Activated CD4-positive, alpha-beta T cell treated with anti-CD3 and anti-CD28 coated beads for 4 hours (primary cell): ENCODE measurements at places on chromosomes 12 and 14.

DNA sequence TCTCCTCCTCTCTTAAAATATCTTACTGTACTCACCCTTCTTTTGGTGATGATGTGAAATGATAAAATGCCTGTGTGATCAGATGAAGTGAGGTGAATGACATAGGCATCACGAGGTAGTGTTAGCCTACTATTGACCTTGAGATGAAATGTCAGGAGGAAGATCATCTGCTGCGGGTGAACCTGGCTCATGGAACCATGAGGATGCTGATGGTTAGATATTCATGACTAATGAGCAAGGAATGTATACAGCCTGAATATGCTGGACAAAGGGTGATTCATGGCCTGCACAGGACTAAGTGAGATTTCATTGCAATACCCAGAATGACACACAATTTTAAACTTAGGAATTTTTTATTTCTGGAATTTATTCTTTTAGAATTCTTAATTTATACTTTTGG is 89.6 kb downstream of the DAAM1 start:
- DNase-seq: no peak

- no peak for DNase-seq
These were observed 167.9 kb upstream of the NTF3 start for GRCh38 chr12:5264006-5264405.

GRCh38 chr14:99064262-99064954 is 207.6 kb downstream of the BCL11B start:
- DNase-seq: no peak

DNA sequence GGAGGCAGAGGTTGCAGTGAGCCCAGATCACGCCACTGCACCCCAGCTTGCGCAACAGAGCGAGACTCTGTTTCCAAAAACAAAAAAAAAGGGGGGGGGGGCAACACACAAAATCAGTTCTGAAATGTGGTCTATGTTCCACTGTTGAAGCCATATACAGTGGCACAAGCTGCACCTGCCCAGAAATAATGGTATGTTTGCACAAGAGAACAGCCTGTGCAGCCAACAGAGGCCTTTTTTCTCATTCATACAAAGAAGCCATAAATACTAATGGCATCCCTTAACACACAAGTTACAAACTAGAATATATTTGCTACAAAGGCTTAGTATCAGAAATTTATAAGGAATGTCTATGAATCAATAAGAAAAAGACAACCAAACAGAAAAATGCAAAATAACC is 37.1 kb downstream of the ITPR2 start:
- no peak for DNase-seq

DNA sequence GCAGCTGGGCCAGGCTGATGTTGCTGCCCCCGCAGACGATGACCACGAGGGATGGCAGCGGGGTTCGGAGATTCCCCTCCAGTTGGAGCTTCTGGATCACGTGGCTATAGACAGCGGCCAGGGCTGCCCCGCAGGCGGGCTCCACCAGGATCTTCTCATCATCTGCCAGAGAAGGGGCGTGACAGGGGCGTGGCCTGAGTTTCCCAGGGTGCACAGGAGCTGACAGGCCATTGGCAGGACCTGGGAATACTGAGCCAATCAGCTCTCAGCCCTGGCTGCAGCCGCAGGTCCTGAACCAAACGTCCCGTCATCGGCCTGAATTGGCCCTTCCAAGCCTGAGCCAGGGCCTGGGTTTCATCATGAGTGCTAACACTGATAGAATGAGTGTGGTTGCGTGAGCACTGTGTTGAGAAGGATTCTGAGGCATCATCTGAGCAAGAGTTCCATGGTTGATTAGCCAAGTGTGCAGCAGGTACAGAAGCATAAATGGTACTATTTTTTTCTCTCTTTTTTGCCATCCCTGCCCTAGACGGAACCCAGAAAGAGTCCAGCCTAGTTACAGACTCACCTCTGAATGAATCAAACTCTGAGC is 10.6 kb downstream of the SDS start:
- DNase-seq: no peak

DNA sequence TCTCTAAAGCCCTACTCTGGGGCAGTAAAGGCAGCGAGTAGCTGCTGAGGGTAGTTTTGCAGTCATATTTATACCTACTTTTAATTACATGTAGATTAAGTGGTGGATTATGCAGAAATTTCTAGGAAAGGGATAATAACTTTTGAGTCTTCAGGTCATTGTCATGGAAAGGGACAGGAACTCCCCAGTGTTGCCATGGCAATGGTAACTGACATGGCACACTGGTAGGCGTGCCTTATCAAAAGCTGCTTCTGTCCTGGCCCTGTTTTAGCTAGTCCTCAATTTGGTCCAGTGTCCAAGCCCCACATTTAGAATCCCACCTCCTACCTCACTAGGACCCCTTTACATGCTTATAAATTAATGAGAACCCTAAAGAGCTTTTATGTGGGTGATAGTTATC is 303.1 kb downstream of the VRK1 start:
- DNase-seq: no peak

DNA sequence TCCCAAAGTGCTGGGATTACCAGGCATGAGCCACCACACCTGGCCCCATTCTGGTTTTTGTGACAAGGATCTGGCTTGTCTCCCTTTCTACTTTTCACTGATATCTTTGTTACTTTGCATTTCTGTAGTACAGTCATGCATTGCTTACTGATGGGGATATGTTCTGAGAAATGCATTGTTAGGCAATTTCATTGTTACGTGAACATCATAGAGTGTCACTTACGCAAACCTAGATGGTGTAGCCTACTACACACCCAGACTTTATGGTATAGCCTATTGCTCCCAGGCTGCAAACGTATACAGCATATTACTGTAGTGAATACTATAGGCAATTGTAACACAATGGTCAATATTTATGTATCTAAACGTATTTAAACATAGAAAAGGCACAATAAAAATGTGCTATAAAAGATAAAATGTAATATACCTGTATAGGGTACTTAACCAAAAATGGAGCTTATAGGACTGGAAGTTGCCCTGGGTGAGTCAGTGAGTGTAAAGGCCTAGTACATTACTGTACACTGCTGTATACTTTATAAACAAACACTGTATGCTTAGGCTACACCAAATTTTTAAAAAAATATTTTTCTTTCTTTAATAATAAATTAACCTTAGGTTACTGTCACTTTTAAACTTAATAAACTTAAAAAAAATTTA is 16.0 kb downstream of the MRPL42 start:
- no peak for DNase-seq

DNA sequence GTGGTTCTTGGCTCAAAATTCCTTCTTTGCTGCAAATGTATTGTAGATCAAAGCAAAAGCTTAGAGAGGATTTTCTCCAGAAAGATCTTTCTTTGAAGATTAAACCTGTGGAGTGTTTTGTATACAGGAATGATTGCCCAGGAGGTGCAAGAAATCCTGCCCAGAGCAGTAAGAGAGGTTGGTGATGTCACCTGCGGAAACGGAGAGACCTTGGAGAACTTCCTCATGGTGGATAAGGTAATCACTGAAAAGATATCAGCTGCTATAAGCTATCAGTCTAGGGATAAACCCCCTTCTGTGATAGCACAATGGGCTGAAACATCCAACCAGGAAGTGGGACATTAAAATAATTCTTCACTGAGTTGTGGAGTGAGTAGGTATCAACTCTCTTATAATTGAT is 85.7 kb downstream of the MYRFL start:
- no peak for DNase-seq

- no peak for DNase-seq
These were observed 74.8 kb downstream of the KIF21A start for GRCh38 chr12:39368096-39368495.

DNA sequence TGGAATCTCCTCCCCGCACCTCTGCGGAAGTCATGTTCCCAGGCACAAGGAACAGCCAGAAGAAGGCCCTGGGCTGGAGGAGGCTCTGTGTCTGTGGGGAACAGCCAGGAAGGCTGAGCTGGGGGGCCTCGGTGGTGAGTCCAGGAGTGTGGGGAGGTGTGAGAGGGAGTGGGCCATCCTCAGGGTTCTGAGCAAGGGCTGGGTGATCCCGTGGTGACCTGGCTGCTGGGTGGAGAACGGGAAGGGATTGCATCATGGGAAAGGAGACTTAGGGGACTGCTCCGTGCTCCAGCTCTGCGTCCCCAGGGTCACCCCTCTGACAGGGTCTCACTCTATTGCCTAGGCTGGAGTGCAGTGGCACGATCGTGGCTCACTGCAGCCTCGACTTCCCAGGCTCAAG is 13.8 kb downstream of the AACS start:
- no peak for DNase-seq

DNA sequence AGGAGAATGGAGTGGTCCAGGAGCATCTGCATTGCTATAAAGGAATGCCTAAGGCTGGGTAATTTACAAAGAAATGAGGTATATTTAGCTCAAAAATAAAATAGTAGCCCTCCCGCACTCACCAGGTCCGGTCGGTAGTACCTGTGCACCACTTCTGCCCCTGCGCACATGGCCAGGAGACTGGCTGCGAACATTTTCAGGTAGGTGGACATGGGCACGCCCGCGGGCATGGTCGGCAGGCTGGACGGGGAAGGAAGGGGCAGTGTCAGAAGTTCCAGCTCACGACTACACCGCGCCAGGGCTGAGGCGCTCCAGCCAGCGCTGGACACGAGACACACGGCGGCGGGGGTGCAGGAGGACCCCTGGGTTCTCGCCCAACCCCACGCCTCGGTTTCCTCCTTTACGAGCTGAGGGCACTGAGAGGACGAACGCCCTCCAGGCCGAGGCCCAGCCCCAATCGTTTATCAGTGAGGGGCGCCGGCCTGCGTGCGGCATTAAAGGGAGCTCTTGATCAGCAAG is 9.1 kb upstream of the TDG start:
- DNase-seq: no peak

GRCh38 chr14:44609201-44609600 is 102.1 kb upstream of the FSCB start:
- DNase-seq: no peak

DNA sequence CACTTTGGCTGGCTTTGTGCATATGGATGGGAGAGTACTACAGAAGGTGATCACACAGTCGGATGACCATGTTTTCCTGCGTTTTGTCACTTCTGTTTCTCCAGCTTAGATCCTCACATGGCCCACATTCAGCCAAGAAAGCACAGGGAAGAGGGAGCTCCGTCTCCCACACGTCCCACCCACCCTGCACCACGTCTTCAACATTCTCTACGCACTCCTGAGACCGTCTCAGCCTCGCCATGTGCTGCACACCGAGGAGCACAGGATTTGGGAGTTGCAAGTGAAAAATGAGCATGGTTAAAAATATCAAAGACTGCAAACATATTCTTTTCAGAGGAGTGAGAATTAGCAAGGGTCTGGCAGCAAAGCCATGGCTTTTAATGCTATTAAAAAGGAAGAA is 122.2 kb downstream of the APAF1 start:
- no peak for DNase-seq

DNA sequence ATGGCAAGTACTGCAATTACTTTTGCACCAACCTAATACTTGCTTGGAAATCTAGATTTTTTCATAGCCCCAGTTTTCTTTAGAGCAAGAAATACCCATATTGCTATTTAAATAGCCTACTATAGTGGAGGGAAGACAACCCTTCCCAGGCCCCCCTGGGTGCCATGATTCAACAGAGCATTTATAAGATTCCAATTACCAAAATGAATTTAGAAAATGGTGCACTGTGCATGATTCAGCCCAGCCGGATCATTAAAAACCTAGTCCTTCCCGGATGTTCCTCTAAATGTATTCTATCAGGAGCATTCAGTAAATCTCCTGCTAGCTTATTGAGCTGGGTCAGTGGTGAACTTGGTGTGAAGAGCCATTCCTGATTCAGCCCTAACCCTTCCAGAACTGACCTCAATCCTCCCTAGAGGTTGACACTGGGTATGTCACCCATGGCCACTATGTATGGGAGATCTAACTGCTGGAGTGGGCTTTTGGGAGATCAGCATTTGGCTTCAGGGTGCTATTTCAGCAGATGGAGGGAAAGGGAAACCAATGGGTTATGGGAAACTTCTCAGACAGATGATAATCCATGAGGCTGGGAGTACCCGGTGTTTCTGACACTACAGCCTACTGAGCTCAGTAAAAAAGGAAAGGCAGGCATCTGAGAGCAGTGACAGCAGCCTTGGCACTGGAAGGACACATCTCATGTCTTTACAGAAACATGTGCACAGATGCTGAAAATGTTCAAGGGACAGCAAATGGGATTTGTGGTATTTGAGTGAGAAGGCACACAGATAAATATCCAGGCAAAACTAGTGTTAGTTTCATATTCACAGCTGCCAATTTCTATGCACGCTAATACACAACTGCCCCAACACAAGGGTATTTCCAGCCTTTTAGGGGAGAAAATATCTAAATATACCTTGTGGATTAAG is 258.9 kb downstream of the DPF3 start:
- no peak for DNase-seq

GRCh38 chr12:10543499-10543898 is 37.8 kb downstream of the EIF2S3B start:
- no peak for DNase-seq

DNA sequence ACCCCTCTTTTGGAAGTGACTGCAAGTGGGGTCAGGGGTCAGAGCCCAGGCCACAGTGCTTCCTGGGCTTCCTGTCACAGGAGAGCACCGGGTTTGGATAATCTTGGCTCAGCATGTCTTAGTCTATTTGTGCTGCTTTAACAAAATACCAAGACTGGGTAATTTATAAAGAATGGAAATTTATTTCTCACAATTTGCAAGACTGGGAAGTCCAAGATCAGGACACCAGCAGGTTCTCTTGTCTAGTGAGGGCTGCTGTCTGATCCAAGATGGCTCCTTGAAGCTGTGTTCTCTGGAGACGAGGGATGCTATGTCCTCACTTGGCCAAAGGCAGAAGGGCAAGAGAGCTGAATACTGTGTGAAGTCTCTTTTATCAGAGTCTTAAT is 74.1 kb downstream of the RIN3 start:
- no peak for DNase-seq

GRCh38 chr12:19546611-19547162 is 107.4 kb downstream of the AEBP2 start:
- no peak for DNase-seq
